ENCODE measurements at places on chromosomes 16 and 17. TPM values are rescaled to one million over a fixed set of nuclear protein-coding genes. Genes with fewer than 3 reads are reported as not detected.

Gene ITGB3
- polyA plus RNA-seq: not detected

- DNase-seq: no peak
- H3K27me3 ChIP-seq: no peaks in the 10 kb centered on the region
- H3K36me3 ChIP-seq: no peaks in the 10 kb centered on the region
Measured at GRCh38 chr17:78935419-78936323, 10.5 kb upstream of the TIMP2 start.

- no peak for DNase-seq
- no peaks in the 10 kb centered on the region for H3K27me3 ChIP-seq
- H3K36me3 ChIP-seq: no peaks in the 10 kb centered on the region
- no peaks in the 10 kb centered on the region for H3K4me1 ChIP-seq
Measured at GRCh38 chr17:9051561-9051960, 30.3 kb downstream of the NTN1 start.

Gene TNFRSF13B
- not detected for polyA plus RNA-seq

- no peaks in the 10 kb centered on the region for H3K4me1 ChIP-seq
- no peak for DNase-seq
- no peaks in the 10 kb centered on the region for H3K27me3 ChIP-seq
- H3K4me3 ChIP-seq: no peak overlapping the region
- H3K36me3 ChIP-seq: no peaks in the 10 kb centered on the region
Measured at GRCh38 chr16:80350061-80350460, 190.7 kb upstream of the DYNLRB2 start.

Gene NKD1
- not detected for polyA plus RNA-seq

Gene PSMC3IP
- polyA plus RNA-seq: 1.9 TPM

GRCh38 chr16:20566864-20567263 is 9.3 kb downstream of the ACSM2B start:
- no peaks in the 10 kb centered on the region for H3K4me1 ChIP-seq
- H3K36me3 ChIP-seq: no peaks in the 10 kb centered on the region
- no peak for DNase-seq
- H3K27ac ChIP-seq: no peak overlapping the region
- H3K27me3 ChIP-seq: no peaks in the 10 kb centered on the region
- no peak overlapping the region for H3K4me3 ChIP-seq

DNA sequence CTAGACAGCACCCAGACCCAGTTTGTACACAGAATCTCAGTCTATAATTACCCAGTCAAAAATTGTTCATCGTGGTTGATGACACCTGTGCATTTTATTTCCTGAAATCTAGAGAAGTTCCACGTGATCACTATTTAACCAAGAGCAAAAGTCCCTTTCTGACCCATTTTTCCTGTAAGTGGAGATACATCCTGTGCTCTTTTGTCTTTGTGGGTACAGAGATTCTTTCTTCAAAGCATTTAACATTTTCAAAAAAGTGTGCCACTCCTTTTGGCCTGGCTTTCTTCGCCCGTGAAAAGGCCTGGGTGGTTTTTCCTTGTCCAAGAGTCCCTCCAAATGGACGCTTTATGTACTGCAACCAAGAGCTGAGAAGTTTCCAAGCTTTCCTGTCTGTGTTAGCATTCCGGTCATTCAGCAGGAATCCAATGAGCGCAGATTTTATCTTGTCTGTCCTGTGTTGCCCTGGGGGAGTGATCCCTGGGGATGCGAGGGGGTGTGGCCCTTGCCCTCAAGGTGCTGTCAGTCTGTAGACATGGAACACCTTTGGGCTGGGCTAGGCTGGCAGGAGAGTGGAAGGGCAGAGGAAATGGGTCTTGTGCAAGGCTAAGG is 161.1 kb upstream of the CACNG5 start:
- H3K27me3 ChIP-seq: no peaks in the 10 kb centered on the region
- peak overlapping the region; percentile 64 for H3K27ac ChIP-seq
- H3K4me1 ChIP-seq: peaks cover 43% of the 10 kb centered on the region
- H3K4me3 ChIP-seq: peak overlapping the region; percentile 21

GRCh38 chr16:48961546-48961945 is 320.1 kb downstream of the CBLN1 start:
- no peak for DNase-seq
- H3K27me3 ChIP-seq: no peaks in the 10 kb centered on the region
- no peak overlapping the region for H3K27ac ChIP-seq

DNA sequence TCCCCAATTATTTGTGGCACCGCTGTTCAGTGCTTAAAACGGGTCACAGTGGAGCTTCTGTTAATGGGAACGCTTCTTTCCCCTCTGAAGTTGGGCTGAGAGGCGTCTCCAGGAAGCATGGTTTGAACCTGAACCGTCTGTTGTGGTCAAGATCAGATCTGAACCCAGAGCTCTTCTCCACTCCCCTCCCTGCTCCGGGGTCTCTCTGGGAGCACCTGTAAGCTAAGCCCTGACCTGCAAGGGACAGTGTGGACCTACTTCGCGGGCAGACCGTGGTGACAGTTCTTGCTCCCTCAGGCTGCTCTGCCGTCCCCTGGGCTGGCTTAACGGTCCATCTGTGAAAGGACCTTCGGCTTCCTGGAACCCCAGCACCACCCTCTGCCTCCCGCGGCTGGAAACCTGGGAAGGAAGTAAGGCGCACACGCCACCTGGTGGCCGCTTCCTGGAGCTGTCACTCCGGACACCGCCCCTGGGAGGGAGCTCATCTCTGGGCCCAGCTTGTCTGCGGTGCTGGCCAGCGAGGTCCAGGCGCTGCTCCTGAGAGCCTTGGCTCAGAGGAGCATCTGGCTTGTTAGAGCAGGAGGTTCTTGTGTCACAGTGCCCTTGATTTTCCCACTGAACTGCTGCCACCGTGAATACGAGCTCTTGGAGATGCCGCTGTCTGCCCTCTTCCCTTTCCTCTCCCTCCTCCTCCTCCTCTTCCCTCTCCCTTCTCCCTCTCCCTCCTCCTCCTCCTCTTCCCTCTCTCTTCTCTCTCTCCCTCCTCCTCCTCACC is 518.5 kb upstream of the EEF2KMT start:
- no peaks in the 10 kb centered on the region for H3K27me3 ChIP-seq
- H3K4me1 ChIP-seq: no peaks in the 10 kb centered on the region
- DNase-seq: no peak
- no peaks in the 10 kb centered on the region for H3K36me3 ChIP-seq
- no peak overlapping the region for H3K27ac ChIP-seq

DNA sequence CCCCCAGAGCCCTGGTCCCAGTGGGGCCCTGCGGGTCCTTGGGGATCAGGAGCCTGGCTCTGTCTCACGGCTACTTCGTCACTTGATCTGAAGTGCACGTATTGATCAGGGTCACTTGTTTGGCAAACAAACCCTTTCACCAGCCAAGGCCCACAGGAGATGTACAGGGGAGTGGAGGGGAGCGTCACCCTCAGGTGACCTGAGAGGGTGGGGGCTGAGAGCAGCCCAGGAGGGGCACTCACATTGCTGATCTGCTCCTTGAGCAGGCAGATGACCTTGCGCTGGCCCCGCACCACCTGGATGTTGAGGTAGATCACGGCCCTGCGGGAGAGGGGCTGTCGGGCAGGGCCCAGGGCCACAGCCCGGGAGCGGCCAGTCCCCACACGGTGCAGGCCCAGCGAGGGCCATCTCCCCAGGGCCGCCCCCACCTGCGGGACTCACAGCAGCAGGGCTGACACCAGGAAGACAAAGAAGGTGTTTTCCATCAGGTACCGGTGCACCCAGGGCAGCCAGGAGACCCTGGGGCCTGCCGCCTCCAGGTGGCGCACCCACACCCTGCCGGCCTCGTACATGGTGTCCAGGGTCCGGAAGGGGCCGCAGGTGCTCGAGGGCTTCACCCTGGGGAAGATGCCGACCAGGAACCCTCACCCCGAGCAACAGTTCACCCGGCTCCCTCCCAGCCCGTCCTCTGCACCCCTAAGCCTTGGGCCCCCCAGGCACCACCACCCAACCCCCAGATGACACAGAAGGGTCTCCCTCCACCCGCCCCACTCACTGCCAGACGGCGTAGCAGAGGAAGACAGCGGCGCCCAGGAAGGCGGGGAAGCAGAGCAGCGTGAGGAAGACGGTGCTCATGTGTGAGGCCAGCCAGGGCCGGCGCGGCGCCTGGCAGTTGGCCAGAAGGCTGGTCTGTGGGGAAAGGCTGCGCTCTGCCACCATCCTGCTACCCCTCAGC is 11.3 kb downstream of the TMC6 start:
- no peak for DNase-seq
- peaks cover 62% of the 10 kb centered on the region for H3K36me3 ChIP-seq
- H3K27ac ChIP-seq: peak overlapping the region; percentile 24

DNA sequence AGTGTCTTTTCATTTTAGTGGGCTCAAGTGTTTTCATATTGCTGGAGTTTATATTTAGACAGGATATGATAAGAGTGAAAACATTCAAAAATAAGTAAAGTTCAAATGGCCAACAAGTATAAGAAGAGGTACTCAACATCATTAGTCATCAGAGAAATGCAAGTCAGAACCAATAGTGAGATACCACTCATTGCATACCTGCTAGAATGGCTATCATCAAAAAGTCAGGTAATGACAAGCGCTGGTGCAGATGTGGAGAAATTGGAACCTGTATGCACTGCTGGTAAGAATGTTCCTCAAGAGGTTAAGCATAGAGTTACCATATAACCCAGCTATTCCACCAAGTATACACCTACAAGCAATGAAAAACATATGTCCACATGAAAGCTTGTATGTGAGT is 87.8 kb downstream of the WNT3 start:
- no peaks in the 10 kb centered on the region for H3K4me1 ChIP-seq
- H3K4me3 ChIP-seq: no peak overlapping the region
- H3K36me3 ChIP-seq: peaks cover 8% of the 10 kb centered on the region

Gene MAP2K3
- 48.5 TPM for polyA plus RNA-seq

- H3K27ac ChIP-seq: no peak overlapping the region
- H3K4me3 ChIP-seq: no peak overlapping the region
- H3K27me3 ChIP-seq: peaks cover 5% of the 10 kb centered on the region
- no peaks in the 10 kb centered on the region for H3K36me3 ChIP-seq
- H3K4me1 ChIP-seq: peaks cover 14% of the 10 kb centered on the region
Measured at GRCh38 chr16:819336-820043, 19.0 kb upstream of the GNG13 start.

- H3K36me3 ChIP-seq: peaks cover 55% of the 10 kb centered on the region
- H3K27me3 ChIP-seq: no peaks in the 10 kb centered on the region
- no peaks in the 10 kb centered on the region for H3K4me1 ChIP-seq
- no peak overlapping the region for H3K4me3 ChIP-seq
- H3K27ac ChIP-seq: no peak overlapping the region
Measured at GRCh38 chr17:82933911-82934310, 94.1 kb upstream of the ZNF750 start.

Gene SHBG
- polyA plus RNA-seq: not detected

DNA sequence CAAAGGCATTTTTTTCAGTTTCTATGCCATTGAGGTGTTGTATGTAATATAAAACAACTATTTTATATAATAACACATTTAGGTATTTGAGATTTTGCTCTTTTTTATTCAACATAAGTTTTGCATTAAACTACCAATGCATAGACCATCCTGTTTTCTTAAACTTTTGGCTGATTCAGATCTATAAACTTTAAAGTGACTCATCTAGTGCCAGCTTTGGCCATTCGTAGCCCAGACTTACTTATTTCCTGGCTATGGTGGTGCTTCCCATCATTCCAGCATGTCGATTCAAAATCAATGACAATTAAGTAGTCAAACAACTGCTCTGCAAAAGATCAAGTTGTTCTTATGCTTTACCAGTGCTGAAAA is 3.1 kb downstream of the ERI2 start:
- no peaks in the 10 kb centered on the region for H3K27me3 ChIP-seq
- H3K36me3 ChIP-seq: no peaks in the 10 kb centered on the region
- peaks cover 21% of the 10 kb centered on the region for H3K4me1 ChIP-seq
- H3K4me3 ChIP-seq: no peak overlapping the region
- H3K27ac ChIP-seq: no peak overlapping the region
- DNase-seq: no peak

- no peak overlapping the region for H3K27ac ChIP-seq
- no peaks in the 10 kb centered on the region for H3K4me1 ChIP-seq
- H3K4me3 ChIP-seq: no peak overlapping the region
- no peaks in the 10 kb centered on the region for H3K27me3 ChIP-seq
- no peak for DNase-seq
- no peaks in the 10 kb centered on the region for H3K36me3 ChIP-seq
Measured at GRCh38 chr16:72991211-72991610, 56.7 kb downstream of the ZFHX3 start.

Gene SERPINF2
- polyA plus RNA-seq: 0.14 TPM

Gene CD300C
- polyA plus RNA-seq: not detected

GRCh38 chr16:84357191-84357651 is 11.1 kb upstream of the ATP2C2 start:
- no peak overlapping the region for H3K27ac ChIP-seq
- no peaks in the 10 kb centered on the region for H3K36me3 ChIP-seq
- H3K4me3 ChIP-seq: no peak overlapping the region
- no peaks in the 10 kb centered on the region for H3K27me3 ChIP-seq
- H3K4me1 ChIP-seq: peaks cover 11% of the 10 kb centered on the region

DNA sequence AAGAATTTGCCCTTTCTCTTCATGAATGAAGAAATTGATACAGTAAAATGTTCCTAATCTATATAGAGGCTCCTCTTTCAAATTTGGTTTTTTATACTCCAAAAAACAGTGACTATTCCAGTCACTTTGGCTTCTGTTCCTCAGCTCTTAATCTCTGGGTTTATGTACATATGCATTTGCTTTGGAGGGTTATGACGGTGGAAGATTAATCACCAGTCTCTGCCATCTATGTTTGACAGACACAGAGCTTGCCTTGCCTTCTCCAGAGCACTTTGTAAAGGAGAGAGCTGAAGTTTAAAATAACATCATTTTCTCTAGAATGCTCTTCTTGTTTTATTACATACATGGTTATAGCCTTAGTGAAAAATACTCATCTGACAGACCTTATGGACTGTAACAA is 99.3 kb downstream of the NLK start:
- H3K27me3 ChIP-seq: no peaks in the 10 kb centered on the region
- DNase-seq: no peak
- H3K27ac ChIP-seq: no peak overlapping the region
- H3K4me1 ChIP-seq: no peaks in the 10 kb centered on the region
- H3K36me3 ChIP-seq: no peaks in the 10 kb centered on the region

Gene IKZF3
- polyA plus RNA-seq: 3.2 TPM

Gene CLEC18A
- 0.37 TPM for polyA plus RNA-seq

DNA sequence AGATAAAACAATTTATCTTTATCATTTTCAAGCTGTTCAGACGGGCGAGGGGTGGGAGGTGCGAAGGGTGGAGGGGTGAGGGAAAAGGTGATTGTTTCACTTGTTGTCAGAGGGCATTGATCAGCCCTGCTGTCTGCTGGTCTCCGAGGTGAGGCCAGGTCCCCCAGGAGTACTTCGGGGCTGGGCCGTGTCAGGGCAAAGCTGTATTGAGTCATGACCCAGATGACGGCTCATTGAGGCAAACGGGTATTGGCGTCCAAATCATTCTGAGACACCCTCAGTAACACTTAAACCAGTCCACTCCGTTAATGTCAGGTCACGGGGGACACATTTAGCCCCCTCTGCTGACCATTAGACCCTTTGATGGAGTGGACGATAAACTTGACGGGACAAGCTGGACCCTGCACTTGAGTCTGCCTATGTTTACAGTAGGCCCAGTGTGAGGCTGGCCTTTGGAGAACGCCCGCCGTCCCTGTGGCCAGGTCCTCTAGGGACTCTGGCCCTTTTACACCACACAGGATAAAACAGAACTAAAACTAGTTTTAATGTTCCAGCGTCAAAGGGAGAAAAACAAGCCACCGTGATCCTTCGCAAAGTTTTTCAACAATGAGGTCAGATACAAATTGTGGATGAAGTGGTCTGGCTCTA is 502.2 kb upstream of the ZFHX3 start:
- H3K4me1 ChIP-seq: no peaks in the 10 kb centered on the region
- no peak overlapping the region for H3K4me3 ChIP-seq
- no peaks in the 10 kb centered on the region for H3K27me3 ChIP-seq
- H3K36me3 ChIP-seq: no peaks in the 10 kb centered on the region
- H3K27ac ChIP-seq: no peak overlapping the region

- H3K4me3 ChIP-seq: no peak overlapping the region
- no peaks in the 10 kb centered on the region for H3K4me1 ChIP-seq
- no peaks in the 10 kb centered on the region for H3K27me3 ChIP-seq
- no peak overlapping the region for H3K27ac ChIP-seq
Measured at GRCh38 chr16:49800876-49801275, 55.0 kb downstream of the ZNF423 start.

GRCh38 chr16:56611281-56611833 is 3.0 kb downstream of the MT2A start:
- no peaks in the 10 kb centered on the region for H3K36me3 ChIP-seq
- peak overlapping the region; percentile 82 for H3K27ac ChIP-seq
- peaks cover 46% of the 10 kb centered on the region for H3K4me1 ChIP-seq
- no peak overlapping the region for H3K4me3 ChIP-seq
